Activated T-helper 1 cell treated with anti-CD3 and anti-CD28 coated beads, Interleukin-2, amount 50 U/mL, for 16 hours (primary cell): ENCODE measurements at places on chromosomes 7 and 10.

- no peak for DNase-seq
Measured at GRCh38 chr10:26215935-26216584, 514 bp upstream of the GAD2 start.

DNA sequence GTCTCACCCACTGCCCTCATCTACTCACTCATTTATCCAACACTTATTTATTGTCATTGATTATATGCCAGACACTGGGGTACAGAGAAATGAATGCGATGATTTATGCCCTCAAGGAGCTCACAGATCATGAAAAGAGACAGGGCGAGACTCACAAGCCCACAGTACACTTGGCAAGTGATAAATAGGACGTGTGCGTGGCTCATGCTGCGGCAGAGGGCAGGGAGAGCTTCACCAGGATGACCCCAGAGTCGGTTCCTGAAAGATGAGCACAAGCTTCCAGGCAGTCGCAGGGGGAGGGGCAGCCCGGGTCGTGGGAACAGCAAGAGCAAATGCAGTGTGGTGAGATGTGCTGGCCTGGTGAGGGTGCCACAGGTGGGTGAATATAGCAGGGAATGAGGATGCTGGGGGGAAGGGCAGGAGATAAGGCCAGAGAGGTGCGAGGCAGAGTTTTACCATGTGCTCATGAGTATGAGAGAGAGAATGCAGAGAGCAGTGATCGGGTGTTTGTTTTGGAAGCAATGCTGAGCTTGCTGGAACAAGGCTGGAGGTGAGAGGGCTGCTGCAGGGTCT is 70.9 kb downstream of the ATXN7L1 start:
- no peak for DNase-seq

GRCh38 chr7:137925091-137925490 is 76.8 kb downstream of the CREB3L2 start:
- DNase-seq: no peak

DNA sequence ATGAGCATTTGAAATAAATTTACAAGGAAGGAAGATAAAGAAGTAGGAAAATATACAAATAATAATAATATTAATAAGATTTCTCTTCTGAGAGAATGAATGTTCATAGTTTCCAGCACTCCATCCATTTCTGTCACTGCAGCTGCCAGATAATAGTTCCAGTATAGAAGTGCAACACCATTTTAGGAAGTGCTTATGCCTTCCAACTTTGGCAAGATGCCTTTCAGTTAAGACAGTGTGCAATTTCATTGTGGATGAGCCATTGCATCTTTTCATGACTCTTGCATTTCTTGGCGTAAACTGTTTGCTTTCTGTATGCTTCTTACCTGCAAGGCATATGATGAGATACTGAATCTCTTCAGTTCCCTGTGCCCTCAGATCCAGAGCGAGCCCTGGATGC is 185.0 kb downstream of the PDE1C start:
- DNase-seq: no peak

GRCh38 chr7:125122173-125122572 is 192.5 kb upstream of the POT1 start:
- DNase-seq: no peak
